ENCODE measurements at places on chromosomes 3 and 15. TPM values are rescaled to one million over a fixed set of nuclear protein-coding genes. Genes with fewer than 3 reads are reported as not detected.
A peak's percentile ranks its signal among the peaks of the same experiment; 100 is the strongest.

- DNase-seq = no peak
These were observed 4.9 kb downstream of the MESP2 start for GRCh38 chr15:89781055-89781454.

- peak; percentile 86 for DNase-seq
These were observed 14.5 kb downstream of the EMC4 start for GRCh38 chr15:34239151-34239808.

GRCh38 chr3:169945313-169945712, 21.3 kb upstream of the SEC62 start:
- DNase-seq = peak; percentile 48

- peak; percentile 40 for DNase-seq
These were observed 15.1 kb upstream of the UACA start for GRCh38 chr15:70778258-70779076.

- peak; percentile 27 for DNase-seq
These were observed 571 bp downstream of the FES start for GRCh38 chr15:90884719-90885431.

DNA sequence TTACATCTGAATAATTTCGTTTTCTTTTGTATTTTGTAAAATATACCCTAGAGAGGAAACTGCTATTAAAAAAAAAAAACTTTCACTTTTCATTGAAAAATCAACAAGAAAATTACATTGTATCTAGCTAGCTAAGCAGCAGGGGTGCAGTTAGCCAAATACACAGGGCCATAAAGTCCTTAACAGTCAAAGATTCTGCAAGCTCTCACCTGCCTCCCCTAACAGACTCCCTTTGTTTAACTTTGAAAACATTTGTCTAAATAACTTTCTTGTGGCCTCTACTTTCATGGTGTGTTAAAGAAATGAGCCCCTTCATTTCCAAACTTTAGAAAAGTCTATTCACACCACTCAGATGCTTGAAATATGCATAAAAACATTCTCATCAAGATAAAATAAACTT, 23.3 kb downstream of the CBLB start:
- no peak for DNase-seq

- peak; percentile 89 for DNase-seq
These were observed 37.7 kb downstream of the FAM174B start for GRCh38 chr15:92617549-92618520.

GRCh38 chr3:74858086-74858485, 243.6 kb upstream of the CNTN3 start:
- no peak for DNase-seq

DNA sequence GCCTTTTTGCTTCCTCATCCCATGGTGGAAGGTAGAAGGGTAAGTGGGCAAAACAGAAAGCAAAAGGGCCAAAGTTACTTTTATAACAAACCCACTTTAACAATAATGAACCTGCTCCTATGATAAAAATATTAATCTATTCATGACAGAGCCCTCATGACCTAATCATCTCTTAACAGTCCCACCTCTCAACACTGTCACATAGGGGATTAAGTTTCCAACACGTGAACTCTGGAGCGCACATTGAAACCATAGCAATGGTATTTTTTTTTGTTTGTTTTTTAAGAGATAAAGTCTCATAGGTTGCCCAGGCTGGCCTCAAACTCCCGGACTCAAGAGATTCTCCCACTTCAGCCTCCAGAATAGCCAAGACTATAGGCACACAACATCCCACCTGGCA, 30.7 kb downstream of the KATNBL1 start:
- DNase-seq = no peak

DNA sequence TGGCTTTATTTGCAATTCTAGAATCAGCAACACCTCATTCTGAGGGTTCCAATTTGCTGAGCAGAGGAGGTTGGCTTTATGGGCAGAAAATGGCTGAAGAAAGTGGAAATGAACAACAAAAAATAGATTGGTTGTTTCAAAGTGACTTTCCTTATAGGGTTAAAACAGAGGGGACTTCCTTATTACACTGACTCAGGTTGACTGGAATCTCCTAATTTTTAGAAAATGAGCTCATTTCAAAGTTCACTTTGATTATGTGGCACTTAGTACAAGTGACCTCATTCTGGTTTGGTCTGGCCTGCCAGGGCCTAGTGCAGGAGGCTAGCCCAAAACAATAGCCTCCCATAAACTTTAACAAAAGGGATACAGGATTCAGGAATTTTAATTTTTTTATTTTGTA, 41.4 kb downstream of the NFKBIZ start:
- DNase-seq = peak; percentile 62

DNA sequence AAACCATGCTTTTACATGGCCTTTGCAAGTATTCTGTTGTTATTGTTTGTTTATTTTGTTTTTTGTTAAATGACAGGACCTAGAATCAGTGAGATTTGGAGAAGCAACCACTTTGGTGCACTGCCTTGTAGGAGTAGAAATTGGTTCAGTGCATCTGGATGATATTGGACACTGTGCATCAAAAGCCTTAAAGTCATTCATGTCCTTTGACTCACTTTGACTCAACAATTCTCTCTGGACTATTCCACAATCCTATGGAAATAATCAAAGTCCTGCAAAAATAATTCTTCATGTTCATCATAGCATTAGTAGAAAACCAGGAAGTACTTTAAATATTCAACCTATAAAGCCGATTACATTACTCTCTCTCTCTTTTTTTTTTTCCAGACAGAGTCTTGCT, 224.8 kb downstream of the ABHD5 start:
- no peak for DNase-seq

GRCh38 chr15:71055461-71055860, 59.8 kb upstream of the THSD4 start:
- DNase-seq = peak; percentile 28

DNA sequence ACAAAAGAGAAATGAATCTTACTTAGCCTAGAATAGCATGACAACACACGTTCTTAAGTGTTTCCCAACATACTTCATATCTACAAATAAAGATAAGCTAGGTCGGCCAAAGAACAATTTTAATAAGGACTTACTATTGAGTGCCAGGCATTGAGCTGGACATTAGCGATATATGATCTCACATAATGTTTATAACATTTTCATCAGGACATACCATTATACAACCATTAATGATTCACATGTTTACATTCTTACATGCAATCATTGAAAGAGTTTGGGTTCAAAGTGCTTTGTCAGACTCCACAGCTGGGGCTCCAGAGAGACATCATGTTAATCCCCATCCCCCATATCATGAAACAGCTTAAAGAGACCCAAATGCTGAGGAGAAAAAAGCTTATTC, 189.0 kb downstream of the STT3B start:
- DNase-seq = no peak

DNA sequence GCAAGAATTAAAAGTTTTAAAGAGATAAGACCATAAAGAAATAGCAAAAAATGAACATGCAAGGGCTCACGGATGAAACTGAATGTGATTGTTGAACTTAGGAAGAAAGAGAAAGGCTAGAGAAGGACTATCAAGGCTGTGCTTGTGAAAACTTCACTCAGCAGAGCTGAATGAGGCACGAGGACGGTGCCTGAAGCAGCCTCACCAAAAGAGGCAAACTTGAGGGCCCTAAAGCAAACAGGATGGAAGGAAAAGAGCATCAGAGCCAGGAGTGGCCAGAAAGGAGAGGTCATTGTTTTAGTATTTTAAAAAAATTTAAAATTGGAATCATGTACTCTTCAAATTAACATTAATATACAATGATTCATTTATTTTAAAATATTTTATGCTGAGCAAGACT, 191.2 kb upstream of the SOX14 start:
- no peak for DNase-seq

GRCh38 chr3:99686469-99686868, 48.1 kb downstream of the COL8A1 start:
- no peak for DNase-seq

- no peak for DNase-seq
These were observed 153.7 kb upstream of the ARRDC4 start for GRCh38 chr15:97806766-97807165.

RPN1 gene
- 458 TPM for total RNA-seq

DZIP1L gene
- 4.6 TPM for total RNA-seq

CPA3 gene
- total RNA-seq = 0.68 TPM

CHL1 gene
- 0.09 TPM for total RNA-seq

ECT2 gene
- 55.3 TPM for total RNA-seq

PLCH1 gene
- under 0.01 TPM for total RNA-seq

PLA2G4E gene
- not detected for total RNA-seq

PDZRN3 gene
- total RNA-seq = 0.23 TPM

BCHE gene
- total RNA-seq = 20.4 TPM
